ENCODE measurements at places on chromosomes 4 and X.

DNA sequence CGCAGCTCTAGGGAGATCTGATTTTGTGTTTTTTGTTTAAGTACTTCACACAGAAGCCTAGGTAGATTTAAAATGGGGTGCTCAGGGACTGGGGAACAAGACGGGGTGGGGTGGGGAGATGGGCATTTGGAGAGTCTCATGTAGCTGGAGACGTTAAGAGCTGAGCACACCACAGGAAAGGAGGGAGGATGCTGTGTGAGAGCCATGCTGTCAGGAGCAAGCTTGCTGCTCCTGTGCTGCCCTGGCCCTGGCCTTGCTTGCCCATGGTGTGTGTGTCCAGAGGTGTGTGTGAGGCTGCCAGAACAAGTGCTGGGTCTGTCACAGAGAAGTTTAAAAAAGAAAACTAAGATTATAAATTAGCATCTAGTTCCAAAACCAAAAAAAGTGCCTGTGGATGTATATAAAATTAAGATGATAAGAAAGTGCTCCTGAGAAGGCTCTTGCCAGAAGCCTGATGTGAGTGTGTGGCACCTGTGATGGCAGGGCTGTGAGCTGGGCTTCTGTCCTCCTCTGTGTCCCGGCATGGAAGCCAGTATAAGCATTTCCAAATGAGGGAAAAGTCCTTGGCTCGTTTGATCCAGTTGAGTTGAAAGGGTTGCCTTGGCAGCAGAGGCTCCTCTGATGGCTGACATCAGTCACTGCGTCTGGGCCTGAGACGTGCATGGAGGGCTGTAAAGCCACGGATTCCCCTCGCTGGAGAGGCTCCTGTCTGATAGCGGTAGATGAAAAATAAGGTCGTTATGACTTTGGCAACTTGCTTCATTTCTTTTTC is 63.5 kb downstream of the NELFA start:
- DNase-seq = no peak

DNA sequence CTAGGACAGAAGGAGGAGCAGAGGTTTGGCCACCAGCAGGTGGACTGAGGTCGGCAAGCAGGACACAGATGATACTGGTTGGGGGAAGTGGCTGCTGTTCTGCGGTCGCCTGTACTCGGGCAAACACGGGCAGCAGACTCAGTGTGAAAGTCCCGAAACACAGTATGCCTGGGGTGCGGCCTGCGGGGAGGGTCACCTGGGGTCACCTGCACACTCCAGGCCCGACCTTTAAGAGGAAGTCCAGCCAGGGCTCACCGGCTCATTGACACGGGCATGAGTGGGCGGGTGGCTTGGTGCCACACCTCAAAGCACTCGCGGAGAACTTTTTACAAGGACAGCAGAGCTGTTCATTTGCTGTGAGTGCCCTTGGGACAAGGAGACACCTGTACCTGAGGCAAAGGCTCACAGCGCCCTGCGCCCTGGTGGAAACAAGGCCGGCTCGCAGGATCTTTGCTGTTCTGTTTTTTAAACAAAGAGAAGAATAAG is 71.5 kb upstream of the MXD4 start:
- no peak for DNase-seq

GRCh38 chr4:67452100-67452845 is 93.0 kb downstream of the CENPC start:
- DNase-seq = no peak

DNA sequence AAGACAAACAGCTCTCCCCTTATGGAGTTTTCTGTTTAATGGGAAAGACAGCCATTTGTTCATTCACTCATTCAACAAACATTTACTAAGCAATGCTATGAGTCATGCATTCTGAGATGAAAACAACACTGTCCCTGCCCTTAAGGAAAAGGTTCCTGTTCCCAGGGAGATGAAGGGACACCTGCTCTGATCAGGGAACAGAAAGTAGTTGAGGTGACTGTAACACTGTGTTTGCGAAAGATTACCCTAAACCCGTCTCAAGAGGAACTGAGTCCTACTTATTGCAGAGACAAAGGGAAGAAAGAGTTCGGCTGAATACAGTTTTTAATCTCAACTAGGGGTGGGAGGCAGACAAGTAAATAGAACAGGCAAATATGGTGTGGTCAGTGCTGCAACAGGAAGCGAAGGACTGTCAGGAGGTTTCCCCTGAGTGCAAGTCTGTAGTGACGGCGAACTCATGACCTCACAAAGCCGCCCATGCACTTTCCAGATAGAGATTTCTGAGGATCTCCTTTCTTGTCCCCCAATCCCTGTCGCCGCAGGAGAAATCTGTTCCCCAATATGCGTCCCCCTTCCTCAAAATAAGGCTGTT is 712 bp downstream of the STX18 start:
- DNase-seq = no peak

DNA sequence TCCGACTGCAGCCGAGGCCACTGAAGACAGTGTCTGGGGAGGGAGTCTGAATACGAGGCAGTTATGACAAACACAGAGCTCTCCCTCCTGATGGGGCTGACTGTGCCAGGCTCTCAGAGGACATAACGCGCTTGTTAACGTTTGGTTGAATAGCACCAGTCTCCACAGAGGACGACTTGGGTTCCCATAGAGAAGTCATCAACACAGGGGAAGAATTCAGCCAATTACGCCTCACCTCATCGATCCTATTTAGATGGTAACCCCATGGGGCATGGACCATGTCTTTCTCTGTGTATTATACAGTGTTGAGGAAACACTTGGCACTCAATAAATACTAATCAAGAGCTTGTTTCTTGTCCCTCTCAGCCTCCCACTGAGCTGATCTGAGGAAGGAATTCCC is 642.6 kb upstream of the LCORL start:
- DNase-seq = no peak

DNA sequence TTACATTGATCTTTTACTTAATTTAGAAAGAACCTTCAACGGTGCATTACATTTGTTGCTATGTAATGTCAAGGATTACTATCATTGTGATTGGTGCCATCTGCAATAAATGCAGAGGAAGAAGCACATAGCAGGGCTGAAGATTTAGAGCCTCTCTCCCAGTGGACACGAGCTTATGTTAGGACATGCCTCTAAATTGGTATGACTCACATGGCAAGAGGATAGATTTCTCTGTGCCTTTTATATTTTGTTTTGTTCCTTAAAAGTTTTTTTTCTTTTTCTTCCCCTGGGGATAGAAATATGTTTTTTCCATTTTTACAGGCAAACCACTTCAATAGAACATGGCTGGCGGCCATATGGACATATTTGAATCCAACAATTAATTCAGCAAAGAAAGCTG is 205.0 kb upstream of the HAND2 start:
- DNase-seq = no peak

Measured in stimulated activated CD4-positive, alpha-beta T cell treated with anti-CD3 and anti-CD28 coated beads, Interleukin-1b, Interleukin-23, amount 100 ng/mL, for 1 hour (primary cell).